ENCODE measurements at places on chromosomes 6 and 20.

DNA sequence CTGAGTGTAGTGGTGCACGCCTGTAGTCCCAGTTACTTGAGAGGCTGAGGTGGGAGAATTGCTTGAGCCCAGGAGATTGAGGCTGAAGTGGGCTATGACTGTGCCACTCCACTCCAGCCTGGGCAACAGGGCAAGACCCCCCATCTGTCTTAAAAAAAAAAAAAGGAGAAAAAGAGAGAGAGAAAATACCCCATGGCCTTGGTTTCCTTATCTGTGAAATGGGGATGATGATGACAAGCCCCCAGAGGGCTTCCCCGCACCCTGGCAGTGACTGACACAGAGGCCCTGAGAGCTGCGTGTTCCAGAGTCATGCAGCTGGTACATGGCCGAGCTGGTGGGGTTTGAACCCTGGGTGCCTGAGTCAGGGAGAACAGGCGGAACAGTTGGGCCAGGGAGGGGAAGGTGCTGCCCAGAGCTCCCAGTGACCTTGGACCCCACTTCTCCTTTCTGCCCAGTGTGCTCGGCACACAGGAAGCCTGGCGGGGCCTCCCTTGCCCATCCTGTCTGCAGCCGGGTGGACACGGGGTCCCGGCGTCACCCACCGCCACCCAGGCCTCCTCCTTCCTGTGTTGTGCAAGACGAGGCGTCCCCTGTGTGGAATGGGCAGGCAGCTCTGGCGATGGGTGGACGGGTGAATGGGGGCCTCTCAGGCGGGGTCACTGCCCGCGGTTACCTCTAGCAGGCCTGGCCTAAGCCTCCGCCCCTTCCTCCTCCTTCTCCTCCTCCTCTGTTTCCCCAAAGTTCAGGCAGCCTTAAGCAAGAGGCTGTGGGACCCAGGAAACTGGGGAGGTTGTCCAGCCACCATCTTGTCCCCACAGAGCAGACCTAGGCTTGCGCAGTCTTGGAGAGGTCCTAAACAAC lies 84.2 kb downstream of the CEBPB start:
- H3K4me1 ChIP-seq: peaks cover 4% of the 10 kb centered on the region
- H3K27me3 ChIP-seq: no peaks in the 10 kb centered on the region
- peak overlapping the region; percentile 64 for H3K27ac ChIP-seq
- H3K4me3 ChIP-seq: no peak overlapping the region
- H3K36me3 ChIP-seq: no peaks in the 10 kb centered on the region
- DNase-seq: no peak

DNA sequence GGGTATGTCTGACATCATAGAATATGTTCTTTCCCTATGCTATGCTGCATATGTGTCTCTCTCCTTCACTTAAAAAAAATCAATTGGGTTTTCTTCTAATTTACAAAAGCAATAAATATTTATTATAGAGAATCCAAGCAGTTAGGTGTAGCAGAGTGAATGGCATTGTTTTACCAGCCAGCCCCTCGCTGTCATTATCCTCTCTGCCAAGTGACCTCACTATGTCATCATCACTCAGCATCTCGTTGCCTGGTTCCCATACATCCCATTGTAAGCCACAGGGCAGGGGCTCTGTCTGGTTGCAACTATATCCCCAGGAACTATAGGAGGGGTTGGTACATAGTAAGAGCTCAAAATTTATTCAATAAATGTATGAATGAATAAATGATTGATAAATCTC lies 31.3 kb downstream of the KIAA0319 start:
- no peaks in the 10 kb centered on the region for H3K27me3 ChIP-seq
- no peak for DNase-seq
- H3K4me3 ChIP-seq: no peak overlapping the region
- H3K36me3 ChIP-seq: no peaks in the 10 kb centered on the region
- no peak overlapping the region for H3K27ac ChIP-seq
- no peaks in the 10 kb centered on the region for H3K4me1 ChIP-seq

GRCh38 chr20:49280463-49281058 lies 2.7 kb upstream of the ZNFX1 start:
- no peak overlapping the region for H3K4me3 ChIP-seq
- H3K36me3 ChIP-seq: no peaks in the 10 kb centered on the region
- H3K27me3 ChIP-seq: no peaks in the 10 kb centered on the region
- H3K27ac ChIP-seq: no peak overlapping the region
- no peak for DNase-seq

DNA sequence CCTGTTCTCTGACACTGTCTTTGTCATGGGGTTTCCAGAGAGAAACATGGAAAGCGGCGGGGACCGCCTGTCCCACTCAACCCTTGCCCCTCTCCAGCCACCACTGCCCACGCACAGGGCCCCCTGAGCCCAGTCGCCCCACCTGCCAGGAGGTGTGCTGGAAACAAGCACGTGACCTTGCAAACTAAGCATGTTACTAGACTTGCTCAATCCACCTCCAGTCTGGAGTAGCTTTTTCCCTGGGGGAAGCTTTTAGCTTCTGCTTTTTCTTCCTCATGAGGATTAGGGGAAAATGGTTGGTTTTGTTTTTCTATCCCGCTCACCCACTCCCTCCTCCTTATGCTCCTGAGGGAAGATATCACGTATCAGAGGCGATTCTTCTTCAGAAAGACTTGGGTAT lies 105.7 kb downstream of the PLEKHG1 start:
- no peaks in the 10 kb centered on the region for H3K4me1 ChIP-seq
- H3K36me3 ChIP-seq: no peaks in the 10 kb centered on the region
- DNase-seq: no peak
- H3K27ac ChIP-seq: no peak overlapping the region
- H3K4me3 ChIP-seq: no peak overlapping the region

DNA sequence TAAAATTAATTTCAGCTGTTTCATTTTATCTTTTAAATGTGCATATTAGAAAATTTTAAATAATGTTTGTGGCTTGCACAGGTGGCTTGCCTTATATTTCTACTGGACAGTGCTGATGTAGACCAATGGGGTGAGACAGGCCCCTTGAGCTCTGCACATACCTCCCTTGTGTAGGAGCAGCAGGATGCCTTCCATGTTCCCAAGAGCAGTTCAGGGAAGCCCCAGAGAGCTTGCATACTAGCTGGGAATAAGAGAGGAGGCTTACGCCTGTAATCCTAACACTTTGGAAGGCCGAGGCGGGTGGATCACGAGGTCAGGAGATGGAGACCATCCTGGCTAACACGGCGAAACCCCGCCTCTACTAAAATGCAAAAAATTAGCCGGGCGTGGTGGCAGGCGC lies 61.4 kb downstream of the RFPL4B start:
- no peaks in the 10 kb centered on the region for H3K27me3 ChIP-seq
- DNase-seq: no peak
- no peaks in the 10 kb centered on the region for H3K4me1 ChIP-seq
- no peak overlapping the region for H3K27ac ChIP-seq
- no peak overlapping the region for H3K4me3 ChIP-seq

GRCh38 chr6:116087437-116088027 lies 13.1 kb upstream of the NT5DC1 start:
- no peaks in the 10 kb centered on the region for H3K4me1 ChIP-seq
- no peaks in the 10 kb centered on the region for H3K36me3 ChIP-seq
- H3K27me3 ChIP-seq: no peaks in the 10 kb centered on the region
- no peak overlapping the region for H3K27ac ChIP-seq
- DNase-seq: no peak

DNA sequence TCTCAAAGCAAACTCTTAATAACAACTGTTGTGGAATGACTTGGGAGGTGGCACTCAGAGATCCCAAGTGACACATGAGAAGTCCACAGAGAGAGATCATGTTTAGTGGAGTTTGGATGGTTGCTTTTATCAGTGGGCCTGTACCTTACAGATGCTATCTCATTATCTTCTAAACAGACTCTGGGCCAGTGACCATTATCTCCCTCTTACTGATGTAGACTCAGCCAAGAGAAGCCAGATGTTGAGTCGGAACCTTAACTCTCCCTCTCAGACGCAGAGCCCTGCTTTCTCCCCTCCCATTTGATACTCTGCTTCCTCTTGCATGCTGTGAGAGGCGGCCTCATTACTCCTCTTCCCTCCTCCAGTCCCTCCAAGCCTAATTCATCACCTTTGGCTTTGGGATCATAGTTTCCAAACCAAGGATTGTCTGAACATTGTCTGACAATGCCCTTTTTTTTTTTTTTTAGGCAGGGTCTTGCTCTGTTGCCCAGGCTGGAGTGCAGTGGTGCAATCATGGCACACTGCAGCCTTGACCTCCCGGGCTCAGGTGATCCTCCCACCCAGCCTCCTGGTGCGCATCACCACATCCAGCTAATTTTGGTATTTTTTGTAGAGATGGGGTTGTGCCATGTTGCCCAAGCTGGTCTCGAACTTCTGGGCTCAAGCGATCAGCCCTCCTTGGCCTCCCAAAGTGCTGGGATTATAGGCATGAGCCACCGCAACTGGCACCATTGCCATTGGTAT lies 4.5 kb upstream of the DDR1 start:
- no peaks in the 10 kb centered on the region for H3K4me1 ChIP-seq
- H3K27ac ChIP-seq: no peak overlapping the region
- H3K27me3 ChIP-seq: no peaks in the 10 kb centered on the region
- H3K4me3 ChIP-seq: no peak overlapping the region

DNA sequence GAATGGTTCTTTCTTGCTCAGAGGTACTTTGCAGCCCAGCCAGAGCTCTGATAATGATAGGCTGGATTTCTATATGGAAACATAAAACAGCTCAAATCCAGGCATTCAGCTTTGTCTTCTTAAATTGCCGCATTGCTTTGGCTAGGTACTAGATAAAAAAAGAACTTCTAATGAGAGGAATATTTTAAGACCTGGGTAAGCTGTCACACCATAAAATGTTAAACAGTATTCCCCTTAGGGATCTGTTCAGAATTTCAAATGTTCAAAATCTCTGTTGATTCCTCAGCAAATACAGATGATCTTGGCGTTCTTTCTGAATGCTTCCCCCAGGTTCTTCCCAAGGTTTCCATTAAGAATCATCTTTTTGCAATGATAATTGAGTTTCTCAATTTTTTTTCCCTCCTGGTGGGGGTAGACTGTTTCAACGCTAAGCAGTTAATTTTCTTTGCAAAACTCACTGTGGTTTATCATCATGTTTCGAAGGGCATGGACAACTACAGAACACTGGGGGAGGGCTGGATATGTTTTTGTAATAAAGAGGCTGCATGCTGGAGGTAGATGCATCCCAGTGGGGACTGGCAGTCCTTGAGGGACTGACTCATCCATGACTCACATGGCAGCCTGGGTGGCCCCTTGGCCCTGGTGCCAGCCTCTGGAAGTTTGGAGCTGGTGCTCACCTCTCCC lies 31.0 kb downstream of the TIAM2 start:
- H3K4me1 ChIP-seq: no peaks in the 10 kb centered on the region
- no peak overlapping the region for H3K4me3 ChIP-seq
- no peaks in the 10 kb centered on the region for H3K36me3 ChIP-seq

DNA sequence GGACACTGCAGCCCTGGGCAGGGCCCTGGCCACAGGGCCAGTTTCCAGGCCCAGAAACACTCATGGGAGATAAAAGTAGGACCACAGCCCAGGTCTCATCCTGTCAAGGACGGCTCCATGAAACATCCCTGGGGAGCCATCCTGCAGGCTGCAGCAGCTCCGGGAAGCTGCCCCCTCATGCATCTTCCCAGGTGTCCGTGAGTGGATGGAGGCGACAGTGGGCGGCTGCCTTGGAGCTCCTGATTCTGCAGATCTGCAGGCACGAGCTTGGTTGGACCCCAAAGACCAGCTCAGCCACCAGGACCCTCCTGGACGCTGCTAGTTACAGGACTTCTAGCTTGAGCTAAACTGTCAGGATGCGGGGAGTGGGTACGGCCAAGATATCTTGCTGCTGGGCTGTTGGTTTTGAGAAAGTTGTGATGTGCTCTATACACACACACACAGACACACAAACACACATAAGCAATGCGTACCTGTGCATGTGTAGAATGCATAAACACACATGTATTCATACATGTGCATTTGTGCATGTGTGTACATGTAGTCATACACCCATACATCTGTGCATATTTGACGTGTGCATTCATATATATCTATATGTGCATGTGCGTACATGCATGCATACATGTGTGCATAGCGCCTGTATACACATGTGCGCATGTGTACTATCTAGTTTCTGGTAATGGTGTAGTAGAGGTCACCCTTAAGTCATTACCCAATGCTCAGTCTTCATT lies 297.8 kb downstream of the TAF4 start:
- no peak for DNase-seq
- no peak overlapping the region for H3K4me3 ChIP-seq
- H3K4me1 ChIP-seq: no peaks in the 10 kb centered on the region
- H3K36me3 ChIP-seq: no peaks in the 10 kb centered on the region
- no peak overlapping the region for H3K27ac ChIP-seq

GRCh38 chr6:82035526-82035925 lies 212.0 kb downstream of the IBTK start:
- no peaks in the 10 kb centered on the region for H3K27me3 ChIP-seq
- no peak for DNase-seq
- no peaks in the 10 kb centered on the region for H3K4me1 ChIP-seq
- H3K36me3 ChIP-seq: no peaks in the 10 kb centered on the region

- DNase-seq: no peak
- H3K27ac ChIP-seq: no peak overlapping the region
- H3K4me1 ChIP-seq: no peaks in the 10 kb centered on the region
- H3K27me3 ChIP-seq: no peaks in the 10 kb centered on the region
- H3K36me3 ChIP-seq: no peaks in the 10 kb centered on the region
These were observed 120.5 kb upstream of the CHD6 start for GRCh38 chr20:41738604-41739206.

DNA sequence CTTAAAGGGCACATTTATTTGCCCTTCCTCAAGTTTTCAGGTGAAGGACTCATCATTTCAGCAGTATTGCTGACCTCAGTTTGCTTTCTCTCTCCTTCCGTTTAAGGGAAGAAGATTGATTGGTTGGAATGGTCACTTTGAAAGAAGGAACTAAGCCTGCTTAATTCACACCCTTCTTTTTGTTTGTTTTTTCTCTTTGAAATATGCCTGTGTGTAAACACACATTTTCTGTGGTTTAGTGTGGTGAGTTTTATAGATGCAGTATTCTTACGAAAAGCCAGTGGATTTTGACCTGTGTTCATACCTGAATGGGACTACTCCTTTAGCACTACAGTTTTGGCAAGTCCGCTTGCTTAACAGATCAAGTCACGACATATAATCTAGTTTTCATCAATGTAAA lies 548.8 kb upstream of the EPHA7 start:
- no peaks in the 10 kb centered on the region for H3K4me1 ChIP-seq
- H3K4me3 ChIP-seq: no peak overlapping the region
- DNase-seq: no peak
- H3K27me3 ChIP-seq: no peaks in the 10 kb centered on the region

GRCh38 chr6:45699663-45700062 lies 316.0 kb downstream of the CLIC5 start:
- no peaks in the 10 kb centered on the region for H3K4me1 ChIP-seq
- no peak overlapping the region for H3K4me3 ChIP-seq
- DNase-seq: no peak
- no peaks in the 10 kb centered on the region for H3K36me3 ChIP-seq

GRCh38 chr20:17226410-17227218 lies at the start of gene PCSK2:
Gene PCSK2, plus strand, starts transcription at chr20:17227040. Its CDS starts 266 bp downstream, at chr20:17227306.
- H3K4me3 ChIP-seq: peak within 1 kb of the TSS; percentile 20
- no peaks in the 10 kb centered on the region for H3K36me3 ChIP-seq
- no peaks in the 10 kb centered on the region for H3K4me1 ChIP-seq
- DNase-seq: no peak
- H3K27me3 ChIP-seq: no peaks in the 10 kb centered on the region

- H3K36me3 ChIP-seq: no peaks in the 10 kb centered on the region
- no peak overlapping the region for H3K4me3 ChIP-seq
- no peak overlapping the region for H3K27ac ChIP-seq
- H3K4me1 ChIP-seq: no peaks in the 10 kb centered on the region
- H3K27me3 ChIP-seq: no peaks in the 10 kb centered on the region
These were observed 15.2 kb downstream of the CHMP4B start for GRCh38 chr20:33826270-33826897.
